ENCODE measurements at places on chromosomes 11 and 22. TPM values are rescaled to one million over a fixed set of nuclear protein-coding genes. Genes with fewer than 3 reads are reported as not detected.

DNA sequence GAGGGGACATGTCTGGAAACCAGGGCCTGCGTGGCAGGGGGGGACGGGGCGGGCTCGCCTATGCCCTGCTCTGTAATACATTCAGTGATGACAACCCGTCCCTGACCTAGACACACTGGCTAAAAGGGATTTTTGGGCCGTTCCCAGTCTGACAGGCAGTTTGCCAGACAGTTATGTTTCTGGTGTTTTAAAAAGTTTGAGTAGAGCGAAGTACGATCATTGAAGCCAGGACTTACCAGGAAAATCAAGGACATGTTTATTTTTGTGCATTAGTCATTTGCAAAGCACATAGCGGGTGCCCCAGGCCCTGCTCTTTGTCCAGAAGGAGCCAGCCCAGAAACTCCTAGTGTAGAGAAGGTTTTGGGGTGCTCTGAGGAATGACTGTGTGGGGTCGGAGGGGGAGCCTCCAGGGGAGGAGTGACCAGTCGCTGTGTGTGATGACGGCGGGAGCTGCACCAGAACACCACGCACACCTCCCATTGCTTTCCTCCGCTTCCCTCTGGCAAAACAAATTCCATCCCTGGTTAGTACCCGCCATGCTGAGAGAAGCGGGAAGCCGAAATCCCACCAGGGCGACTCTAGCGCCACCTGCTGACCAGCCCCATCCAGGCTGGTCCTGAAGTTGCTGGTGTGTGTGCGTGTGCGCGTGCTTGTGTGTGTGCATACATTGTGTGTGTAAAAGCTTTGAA is 50.8 kb downstream of the FBLN1 start:
- H3K36me3 ChIP-seq: peaks cover 5% of the 10 kb centered on the region
- peaks cover 3% of the 10 kb centered on the region for H3K4me1 ChIP-seq
- no peak overlapping the region for H3K4me3 ChIP-seq
- peak overlapping the region; percentile 74 for H3K27ac ChIP-seq

DNA sequence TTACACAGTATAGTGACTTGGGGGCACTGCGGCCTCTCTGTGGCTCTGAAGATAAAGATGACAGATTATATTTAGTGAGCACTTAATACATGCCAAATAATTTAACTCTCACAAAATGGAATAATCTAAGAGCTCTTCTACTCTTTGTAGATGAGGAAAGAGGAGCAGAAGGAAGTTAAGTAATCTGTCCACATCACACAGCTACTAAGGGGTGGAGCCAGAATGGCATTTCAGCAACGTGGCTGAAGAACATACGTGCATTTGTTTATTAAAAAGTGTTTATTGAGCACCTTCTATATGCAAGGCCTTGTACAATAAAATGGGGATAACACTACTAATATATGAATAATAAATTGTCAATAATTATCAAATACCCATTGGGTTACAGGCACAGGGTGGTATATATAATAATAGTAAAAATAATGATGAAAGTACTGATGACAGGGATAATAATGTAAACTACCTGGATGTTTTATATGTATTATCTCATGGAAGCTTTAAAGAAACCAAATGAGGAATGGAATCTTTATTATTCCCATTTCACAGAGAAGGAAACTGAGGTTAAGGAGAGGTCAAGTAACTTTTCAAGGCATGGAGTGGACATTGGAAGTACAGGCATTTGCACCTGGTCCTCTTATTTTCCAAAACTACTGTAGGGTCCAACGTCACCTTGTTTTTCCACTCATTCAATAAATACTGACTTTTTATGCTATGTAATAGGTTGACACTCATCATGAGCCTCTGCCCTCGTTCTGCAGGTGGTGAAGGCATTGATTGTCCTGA is 38.0 kb upstream of the IL17RA start:
- no peaks in the 10 kb centered on the region for H3K4me1 ChIP-seq
- no peak for DNase-seq
- no peaks in the 10 kb centered on the region for H3K36me3 ChIP-seq
- H3K27ac ChIP-seq: no peak overlapping the region
- no peak overlapping the region for H3K4me3 ChIP-seq

DNA sequence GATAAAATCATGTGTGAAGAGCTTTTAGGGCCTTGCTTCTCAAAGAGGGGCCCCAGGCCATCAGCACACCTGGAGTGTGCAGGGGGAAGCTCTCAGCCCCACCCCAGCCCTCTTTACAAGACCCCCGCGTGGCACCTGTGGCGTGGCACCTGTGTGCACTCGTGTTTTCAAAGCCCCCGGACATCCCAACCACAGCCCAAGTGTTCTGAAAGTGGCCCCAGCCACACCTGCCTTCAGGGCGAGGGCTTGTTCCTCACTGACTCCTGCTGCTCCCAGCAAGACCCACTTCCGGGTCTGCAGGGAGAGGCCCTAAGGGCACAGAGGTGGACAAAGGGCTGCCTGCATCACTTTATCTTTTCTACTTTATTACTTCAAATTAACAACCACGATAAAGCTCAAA is 17.5 kb upstream of the TMEM184B start:
- no peaks in the 10 kb centered on the region for H3K27me3 ChIP-seq
- H3K27ac ChIP-seq: peak overlapping the region; percentile 85
- peaks cover 8% of the 10 kb centered on the region for H3K4me1 ChIP-seq
- H3K4me3 ChIP-seq: no peak overlapping the region

GRCh38 chr11:78019808-78020207 is 3.3 kb downstream of the KCTD14 start:
- no peaks in the 10 kb centered on the region for H3K27me3 ChIP-seq
- H3K4me1 ChIP-seq: peaks cover 7% of the 10 kb centered on the region
- 0 out of 2 replicates have a peak, but pooled peaks cover 5% of the 10 kb centered on the region for H3K36me3 ChIP-seq
- no peak for DNase-seq

DNA sequence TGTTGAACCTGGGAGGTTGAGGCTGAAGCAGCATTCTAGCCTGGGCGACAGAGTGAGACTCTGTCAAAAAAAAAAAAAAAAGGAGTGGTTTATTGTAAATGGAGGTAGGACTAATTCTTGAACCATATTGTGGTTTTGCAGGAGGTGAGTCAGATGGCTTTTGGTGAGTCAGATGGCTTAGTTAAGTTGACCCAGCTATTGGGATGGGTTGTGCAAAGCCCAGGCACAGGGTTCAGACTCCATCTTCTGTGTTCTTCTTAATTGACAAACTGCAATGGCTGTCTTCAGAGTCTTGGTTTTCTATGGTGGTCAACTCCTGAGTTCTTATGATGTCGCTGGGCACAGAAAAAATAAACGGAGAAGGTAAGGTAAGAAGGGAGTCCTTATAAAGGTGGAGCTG is 182.7 kb downstream of the ADAMTS15 start:
- no peaks in the 10 kb centered on the region for H3K36me3 ChIP-seq
- H3K27me3 ChIP-seq: no peaks in the 10 kb centered on the region
- H3K4me3 ChIP-seq: no peak overlapping the region
- H3K27ac ChIP-seq: no peak overlapping the region

DNA sequence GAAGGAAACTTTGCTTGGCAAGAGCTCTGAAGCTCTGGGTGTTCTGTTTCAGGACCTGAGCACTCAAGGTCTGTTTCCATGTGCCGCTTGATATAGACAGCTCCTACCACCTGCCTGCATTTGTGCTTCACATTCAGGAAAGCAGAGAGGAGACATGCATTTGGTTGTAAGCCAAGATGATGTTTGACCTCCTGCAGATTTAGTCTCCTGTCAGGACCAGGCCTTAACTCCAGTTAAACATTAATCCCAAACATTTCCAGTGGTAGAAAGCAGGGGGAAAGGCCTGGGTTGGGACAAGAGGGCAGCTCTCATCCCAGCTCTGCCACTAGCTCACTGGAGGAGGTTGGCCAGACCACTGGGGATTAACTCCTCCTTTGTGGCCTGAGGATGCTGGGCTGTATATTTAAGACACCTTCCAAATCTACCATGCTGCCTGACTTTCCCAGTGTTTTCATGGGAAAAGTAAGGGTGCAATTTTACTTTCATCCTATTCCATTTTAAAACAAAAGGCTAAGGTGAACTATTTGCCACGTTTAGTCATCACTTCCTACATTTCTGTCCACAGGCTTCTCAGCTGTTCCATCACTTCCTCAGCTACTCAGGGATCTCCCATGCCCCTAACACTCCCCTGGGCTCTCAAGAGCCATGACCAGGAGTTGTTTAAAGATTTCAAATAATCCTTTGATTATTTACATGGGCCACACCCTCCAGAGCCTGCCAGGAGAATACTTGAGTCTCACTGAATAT is 80.9 kb downstream of the INSC start:
- no peak for DNase-seq
- no peaks in the 10 kb centered on the region for H3K4me1 ChIP-seq
- H3K27me3 ChIP-seq: no peaks in the 10 kb centered on the region
- no peak overlapping the region for H3K4me3 ChIP-seq
- no peaks in the 10 kb centered on the region for H3K36me3 ChIP-seq
- no peak overlapping the region for H3K27ac ChIP-seq

YPEL1 gene
- total RNA-seq: 5.5 TPM

DNA sequence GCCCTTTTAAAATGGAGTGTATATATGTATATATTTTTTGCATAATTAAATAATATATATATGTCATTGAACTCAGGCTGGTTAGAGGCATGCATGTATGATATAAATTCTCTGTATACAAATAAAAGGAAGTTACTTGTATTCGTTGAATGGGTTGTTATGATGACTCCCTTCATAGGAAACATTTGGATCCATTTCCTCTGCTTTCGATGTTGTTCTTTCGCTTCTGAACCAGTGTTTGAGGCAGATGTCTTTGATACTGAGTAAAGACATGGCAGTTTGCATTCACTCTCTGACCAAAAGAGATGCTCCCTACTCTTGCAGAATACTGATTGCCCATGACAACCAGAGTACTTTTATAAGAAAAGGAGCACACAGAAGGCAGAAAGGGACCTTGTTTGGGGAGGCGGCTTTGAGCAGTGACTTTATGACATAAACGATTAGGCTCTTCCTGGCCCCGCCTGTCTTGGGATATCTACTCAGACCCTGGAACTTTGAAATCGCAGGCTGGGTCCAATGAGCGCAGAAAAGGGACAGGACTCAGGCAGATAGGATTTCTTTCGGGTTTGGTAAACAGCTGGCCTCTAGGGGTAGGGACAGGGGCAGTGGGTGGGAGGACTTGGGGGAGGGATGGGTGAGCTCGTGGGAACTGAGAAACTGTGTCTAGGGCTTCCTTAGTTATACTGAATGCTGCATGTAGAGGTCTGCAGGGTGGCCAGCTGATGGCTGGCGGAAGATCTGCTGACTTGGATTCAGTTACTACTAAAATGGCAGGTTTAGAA is 23.2 kb downstream of the TIMP3 start:
- peaks cover 2% of the 10 kb centered on the region for H3K4me1 ChIP-seq
- H3K4me3 ChIP-seq: no peak overlapping the region
- H3K36me3 ChIP-seq: no peaks in the 10 kb centered on the region
- H3K27ac ChIP-seq: no peak overlapping the region

GRCh38 chr11:27276141-27276540 is 86.9 kb downstream of the CCDC34 start:
- no peaks in the 10 kb centered on the region for H3K36me3 ChIP-seq
- H3K4me3 ChIP-seq: no peak overlapping the region
- no peak overlapping the region for H3K27ac ChIP-seq
- no peaks in the 10 kb centered on the region for H3K27me3 ChIP-seq
- no peaks in the 10 kb centered on the region for H3K4me1 ChIP-seq
- DNase-seq: no peak

All from GM23338 (cell line).